ENCODE measurements at places on chromosomes 1 and 21.
A peak's percentile ranks its signal among the peaks of the same experiment; 100 is the strongest.

DNA sequence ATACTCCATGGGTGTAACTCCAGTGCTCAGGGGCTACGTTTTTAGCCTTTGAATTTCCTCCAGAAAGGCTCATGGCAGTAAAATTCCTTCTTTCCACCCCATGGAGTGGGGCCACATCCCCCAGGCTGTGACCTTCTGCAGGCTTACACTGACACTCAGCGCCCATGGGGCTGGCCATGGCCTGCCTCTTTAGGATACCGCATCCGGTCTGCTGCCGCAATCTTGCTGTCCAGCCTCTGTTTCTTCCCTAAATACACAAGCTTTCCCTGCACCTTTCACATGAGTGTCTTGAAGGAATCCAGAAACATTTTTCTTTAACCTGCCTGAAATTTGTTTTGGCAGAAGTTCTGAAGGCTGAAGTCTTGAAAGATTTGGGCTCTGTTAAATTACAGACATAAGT, 170.5 kb downstream of the NTMT2 start:
- no peak for DNase-seq

DNA sequence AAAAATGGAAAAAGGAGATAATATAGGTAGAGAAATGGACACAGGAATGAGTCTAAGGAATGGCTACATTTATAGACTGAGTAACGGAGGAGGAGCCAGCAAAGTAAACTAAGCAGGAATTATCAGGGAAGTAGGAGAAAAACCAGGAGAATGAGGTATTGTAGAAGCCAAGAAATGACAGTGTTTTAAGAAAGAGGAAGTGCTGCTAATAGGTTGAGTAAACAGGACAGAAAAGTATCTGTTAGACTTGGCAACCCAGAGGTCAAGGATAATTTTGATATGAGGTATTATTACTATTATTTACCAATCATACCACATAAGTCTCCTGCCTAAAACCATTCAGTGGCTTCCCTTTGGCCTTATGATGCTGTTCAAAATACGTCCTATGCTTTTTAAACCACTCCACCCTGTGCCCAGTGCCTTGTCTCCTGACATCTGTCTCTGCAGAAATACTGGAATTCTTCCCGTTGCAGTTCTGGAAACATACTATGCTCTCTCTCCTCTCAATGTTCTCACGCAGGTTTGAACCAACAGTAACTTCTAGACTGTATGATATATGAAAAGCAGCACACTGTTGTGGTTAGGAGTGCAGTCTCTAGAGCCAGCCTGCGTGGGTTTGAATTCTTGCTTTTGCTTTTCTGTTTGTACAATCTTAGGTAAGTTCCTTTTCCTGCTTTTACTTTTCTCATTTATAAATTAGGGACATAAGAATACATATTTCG, 24.6 kb upstream of the NEK7 start:
- DNase-seq, result no peak

GRCh38 chr1:19391596-19391981, 79.5 kb downstream of the SLC66A1 start:
- no peak for DNase-seq

DNA sequence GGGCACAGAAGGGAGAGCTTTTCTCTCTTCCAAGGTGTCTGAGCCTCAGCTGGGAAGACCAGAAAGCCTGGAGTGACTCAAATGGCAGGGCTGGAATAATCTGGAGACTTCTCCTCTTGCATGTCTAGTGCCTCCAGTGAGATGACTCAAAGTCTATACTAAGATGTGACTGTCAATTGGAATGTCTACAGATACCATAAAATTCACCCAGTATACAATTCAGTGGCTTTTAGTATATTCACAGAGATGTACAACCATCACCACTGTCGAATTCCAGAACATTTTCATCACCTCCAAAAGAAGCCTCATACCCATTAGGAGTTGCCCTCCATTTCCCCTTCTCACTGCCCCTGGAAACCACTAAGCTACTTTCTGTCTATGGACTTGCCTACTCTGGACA, 47.9 kb upstream of the CNN3 start:
- no peak for DNase-seq

GRCh38 chr1:116453481-116453880, 80.4 kb downstream of the ATP1A1 start:
- DNase-seq, result no peak

DNA sequence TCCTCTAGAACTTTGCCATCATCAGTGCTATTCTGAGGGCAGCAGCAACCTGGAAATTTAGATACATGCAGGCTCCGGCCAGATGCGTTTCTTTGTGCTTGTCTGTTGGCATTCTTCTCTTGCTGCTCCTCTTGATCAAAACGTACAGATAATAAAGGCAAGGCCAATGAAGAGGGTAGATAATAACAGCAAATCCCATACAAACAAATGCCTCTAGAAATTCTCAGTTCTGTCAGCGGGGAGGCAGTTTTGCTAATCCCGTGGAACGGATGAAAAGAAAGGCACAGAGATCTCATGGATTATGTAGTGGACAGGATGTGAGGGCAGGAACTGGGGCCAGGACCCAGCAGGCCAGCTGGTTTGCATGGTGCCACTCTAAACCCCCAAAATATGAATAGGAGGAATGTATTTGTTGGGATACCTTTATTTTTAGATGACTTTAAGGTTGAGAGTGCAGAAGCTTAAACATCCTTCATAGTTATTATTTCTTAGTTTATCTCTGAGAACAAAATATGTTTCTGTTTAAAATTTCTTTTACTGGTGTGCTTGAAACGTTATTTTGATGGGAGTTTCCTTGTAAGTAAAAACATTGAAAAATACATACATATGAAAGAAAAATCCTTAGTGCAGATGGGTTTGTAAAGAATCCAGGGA, 1.5 kb downstream of the ITSN1 start:
- DNase-seq, result no peak

GRCh38 chr1:204334455-204334854, 25.3 kb downstream of the PLEKHA6 start:
- DNase-seq, result no peak

DNA sequence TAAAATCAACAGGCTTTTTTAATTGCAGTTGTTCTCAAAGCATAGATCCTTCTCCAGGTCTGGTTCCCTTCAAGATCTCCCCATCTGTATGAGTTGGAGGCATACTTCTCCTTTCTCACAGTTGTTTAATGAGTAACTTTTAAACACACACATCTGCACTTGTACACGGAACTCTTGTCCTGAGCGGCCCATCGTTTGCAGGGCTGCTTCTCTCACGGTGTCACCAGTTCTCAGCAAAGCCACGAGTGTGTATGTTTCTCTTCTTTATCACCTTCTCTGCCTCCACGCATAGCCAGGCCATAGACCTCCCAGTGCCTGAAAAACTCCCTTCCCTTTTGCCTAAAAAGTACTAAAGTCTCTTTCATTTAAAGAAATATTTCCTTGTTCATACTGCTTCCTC, 68.7 kb upstream of the ROR1 start:
- DNase-seq, result no peak

- peak; percentile 95 for DNase-seq
These were observed at the start of gene MX1 for GRCh38 chr21:41425954-41426675. Gene MX1, plus strand, starts transcription at chr21:41426239. Its CDS starts 5,832 bp downstream, at chr21:41432071.

- no peak for DNase-seq
These were observed 17.8 kb downstream of the COPA start for GRCh38 chr1:160325252-160325651.

- peak; percentile 94 for DNase-seq
These were observed at the start of gene FUBP1 for GRCh38 chr1:77978969-77979876. Gene FUBP1, minus strand, starts transcription at chr1:77979072. Its CDS starts 68 bp downstream, at chr1:77979004.

DNA sequence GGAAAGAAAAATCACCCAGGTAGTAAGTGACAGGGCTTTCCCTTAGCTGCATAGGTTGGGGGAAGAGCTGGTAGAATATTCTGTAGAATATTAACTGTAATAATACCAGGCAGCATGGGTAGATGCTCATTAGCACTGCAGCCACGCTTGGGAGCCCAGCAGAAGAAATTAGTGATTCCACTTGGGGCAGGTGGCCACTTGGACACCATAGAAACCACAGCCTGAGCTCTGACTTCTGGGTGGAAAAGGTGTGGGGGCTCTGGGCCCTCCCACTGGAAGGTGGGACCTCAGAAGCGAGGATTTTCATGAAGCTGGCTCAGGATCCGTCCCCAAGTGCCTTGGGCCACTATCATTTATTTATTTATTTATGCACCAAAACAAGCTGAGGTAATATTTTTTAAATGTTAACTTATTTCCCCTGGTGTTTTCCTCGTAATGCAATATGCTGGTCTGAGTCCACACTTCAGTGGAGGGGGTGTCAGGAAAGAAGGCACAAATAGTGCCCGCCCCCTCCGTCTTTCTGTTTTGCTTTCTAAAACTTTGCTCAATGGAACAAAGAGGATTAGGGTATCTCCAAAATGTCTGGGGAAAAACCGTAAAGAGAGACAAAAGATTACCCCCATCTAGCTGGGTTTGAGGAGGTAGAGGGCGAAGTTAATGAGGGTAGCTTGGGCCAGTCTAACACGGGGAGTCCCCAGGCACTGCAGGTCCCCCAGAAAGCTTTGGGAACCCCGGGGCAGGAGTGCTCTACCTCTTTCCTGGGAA, 75.2 kb upstream of the GADD45A start:
- no peak for DNase-seq
